ENCODE measurements at places on chromosomes 2 and 18.

DNA sequence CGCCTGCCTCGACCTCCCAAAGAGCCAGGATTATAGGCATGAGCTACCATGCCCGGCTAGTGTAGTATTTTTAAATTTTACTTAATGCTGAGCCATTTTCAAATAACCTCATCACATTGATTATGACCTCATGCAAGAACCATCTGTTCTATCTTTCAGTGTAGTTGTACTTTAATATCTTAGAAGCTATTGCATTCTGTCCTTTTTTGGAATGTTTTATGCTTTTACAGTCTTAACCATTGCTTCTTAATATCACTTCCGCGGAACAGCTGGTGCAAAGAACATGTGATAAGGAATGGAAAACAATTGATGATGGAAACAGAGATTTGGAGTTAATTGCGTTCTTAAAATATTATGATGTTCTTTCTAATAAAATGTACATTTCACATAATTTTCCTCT is 2.7 kb downstream of the GEN1 start:
- no peak for DNase-seq

DNA sequence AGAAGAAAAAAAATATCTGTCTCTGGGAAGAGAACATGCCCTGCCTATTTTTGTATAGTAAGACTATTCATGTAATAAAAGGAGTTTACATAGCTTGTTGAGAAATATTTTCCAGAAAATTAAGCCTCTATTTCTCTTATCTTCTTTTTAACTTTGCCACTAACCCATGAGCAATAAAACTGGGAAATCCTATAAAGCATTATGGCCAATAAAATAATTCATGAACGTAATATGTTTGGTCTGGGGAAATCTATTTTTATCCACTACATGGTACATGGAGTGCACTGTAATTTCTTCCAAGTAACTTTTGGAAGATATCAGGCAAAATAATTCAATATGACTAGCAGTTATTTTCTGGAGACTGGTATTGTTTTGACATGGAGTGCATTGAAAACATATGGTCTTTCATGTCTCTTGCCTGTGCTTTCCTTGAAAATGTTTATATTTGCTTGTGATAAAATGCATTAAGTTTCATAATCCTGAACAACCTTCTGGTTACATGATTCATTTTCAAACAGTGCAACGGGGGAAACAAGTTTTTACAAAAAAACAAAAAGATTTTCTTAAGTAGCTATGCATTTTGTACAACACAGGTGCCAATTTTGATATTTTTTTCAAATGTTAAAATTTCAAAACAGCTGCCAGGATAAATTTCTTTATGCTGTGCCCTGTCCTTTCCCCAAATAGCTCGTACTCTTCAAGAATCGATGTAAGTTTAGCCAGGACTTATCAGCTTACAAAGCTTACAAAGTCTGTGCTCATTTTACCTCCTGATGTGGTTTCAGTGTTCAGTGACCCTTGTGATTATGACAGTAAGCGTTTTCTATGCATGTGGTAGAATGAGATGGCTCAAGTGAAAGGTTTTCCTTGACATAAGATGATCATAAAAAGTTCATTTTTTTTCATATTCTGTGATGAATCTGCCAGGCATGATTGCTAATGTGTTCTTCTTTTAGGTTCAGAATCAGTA is 194.5 kb downstream of the UBE2E3 start:
- no peak for DNase-seq

GRCh38 chr2:160994141-160995002 is 165.9 kb upstream of the TANK start:
- DNase-seq = peak; percentile 47

DNA sequence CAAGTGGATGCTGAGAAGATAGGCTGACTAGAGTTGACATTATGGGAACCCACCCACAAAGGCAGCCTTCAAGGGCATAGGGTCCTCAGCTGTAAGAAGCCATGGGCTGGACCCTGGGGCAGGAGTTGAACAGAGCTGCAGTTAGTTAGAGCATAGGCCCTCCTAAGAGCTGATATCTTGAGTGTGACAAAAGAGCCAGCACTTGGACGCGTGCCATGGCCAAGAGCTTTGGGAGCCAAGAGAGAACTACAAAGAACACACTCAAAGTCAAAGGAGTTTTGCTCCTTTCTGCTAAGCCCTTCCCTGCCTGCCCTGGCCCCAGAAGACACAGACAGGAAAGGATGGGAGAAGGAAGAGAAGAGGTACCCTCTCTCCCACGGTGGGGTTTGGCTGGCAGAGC is 29.9 kb upstream of the AGAP1 start:
- peak; percentile 79 for DNase-seq

DNA sequence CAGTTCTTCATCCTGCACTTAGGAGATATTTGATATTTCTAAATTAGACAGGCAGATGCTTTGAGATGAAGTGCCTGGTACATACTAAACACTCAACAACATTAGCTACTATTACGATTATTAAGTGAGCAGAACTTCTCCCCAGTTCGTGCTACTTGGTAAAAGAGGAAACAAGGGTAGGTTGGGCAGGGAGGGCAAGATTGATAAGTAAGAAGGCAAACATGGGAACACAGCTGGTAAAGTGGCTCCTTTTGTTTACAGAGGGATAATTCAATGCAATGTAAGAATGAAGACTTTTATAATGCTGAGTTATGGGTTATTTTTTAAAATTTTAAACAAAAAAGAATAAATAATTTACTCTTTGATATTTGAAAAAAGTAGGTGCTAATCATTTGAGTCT is 15.9 kb upstream of the WIPF1 start:
- no peak for DNase-seq

DNA sequence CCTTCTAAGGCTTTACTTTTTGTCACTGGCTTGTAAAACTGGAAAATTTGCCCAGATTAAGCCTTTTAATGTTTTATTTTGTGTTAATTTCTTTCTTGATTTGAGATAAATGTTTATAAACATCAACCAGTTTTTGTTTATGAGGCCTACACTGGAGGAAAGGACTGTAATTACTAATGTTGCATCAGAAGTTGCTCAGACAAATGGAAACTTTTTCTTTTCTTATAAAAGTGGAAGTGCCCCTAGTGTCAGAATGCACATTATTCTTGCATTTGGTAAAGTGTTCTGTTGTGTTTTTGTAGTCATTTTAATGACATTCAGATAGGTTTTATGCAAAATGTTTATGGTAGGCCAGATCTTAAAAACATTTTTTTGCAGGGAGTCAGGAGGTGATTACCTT is 25.3 kb downstream of the LCLAT1 start:
- DNase-seq = no peak

DNA sequence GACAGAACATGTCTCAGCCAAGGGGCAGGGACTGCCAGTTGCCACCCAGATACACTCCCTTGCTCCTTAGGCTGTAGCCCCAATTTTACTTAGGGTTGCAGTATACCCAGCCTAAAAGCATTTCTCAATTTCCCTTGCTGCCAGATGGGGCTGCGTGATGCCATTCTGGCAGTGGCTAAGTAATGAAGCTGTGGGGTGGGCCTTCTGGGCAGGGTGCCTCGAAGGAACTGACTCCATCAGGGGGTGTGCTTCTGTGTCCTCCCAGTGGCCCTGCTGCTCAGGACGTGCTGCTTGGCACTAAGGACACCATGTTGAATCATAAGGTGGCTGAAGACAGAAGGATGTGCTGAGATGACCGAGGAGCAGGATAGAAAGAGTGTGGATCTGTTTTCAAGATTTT is 74.2 kb downstream of the VWA3B start:
- DNase-seq = no peak

GRCh38 chr2:63790906-63791305 is 50.8 kb upstream of the UGP2 start:
- DNase-seq = no peak

GRCh38 chr2:3023531-3023930 is 354.1 kb downstream of the EIPR1 start:
- no peak for DNase-seq

- no peak for DNase-seq
These were observed 6.2 kb upstream of the NEU2 start for GRCh38 chr2:233026198-233026813.

GRCh38 chr18:64981915-64982314 is 768.9 kb upstream of the CDH7 start:
- no peak for DNase-seq

GRCh38 chr18:63145851-63146555 is 173.6 kb downstream of the BCL2 start:
- no peak for DNase-seq

DNA sequence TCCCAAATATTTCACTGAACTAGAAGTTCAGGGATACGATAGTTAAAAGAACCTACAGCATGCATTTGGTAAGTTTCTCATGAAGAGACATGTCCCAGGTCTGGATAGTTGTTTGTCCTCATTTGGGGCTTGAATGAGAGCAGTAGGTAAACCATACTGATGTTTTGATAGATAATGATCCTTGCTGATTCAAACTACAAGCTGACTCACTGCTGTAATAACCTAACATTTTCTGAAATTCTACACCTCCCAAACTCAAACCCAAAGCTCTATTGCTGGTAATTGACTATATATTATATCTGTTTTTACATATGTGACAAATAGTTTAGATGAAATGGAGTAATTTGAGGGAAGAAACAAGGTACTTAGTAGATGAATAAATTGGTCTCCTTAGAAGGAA is 154.1 kb upstream of the BOD1L2 start:
- DNase-seq = no peak

GRCh38 chr2:214103276-214104001 is 307.4 kb upstream of the VWC2L start:
- no peak for DNase-seq

DNA sequence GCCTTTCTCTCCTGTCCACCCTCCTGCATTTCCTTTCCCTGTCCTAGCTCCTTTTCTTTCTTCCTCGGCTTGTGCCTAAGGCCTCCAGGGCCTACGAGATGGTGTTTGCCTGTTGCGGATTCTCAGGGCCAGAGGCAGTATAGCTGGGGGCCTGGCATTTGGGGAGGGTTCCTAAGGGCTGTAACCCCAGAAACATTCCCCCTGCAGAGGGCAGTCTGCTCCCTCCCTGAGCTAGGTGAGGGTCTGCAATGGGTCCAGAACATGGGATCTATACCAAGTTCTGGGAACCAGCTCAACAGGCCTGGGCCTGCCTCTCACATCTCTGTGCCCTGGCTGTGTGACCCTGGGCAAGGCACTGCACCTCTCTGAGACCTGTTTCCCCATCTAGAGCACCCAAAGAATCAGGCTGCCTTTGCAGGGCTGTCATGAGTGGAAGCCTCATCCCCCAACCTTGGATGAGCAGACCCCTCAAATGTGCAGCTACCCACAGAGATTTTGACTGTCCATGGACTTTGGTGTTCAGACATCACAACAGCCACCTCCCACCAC is 97.5 kb downstream of the GLI2 start:
- no peak for DNase-seq

- DNase-seq = no peak
These were observed 106.9 kb downstream of the FARSB start for GRCh38 chr2:222548992-222549391.

- no peak for DNase-seq
These were observed 109.9 kb downstream of the MSTN start for GRCh38 chr2:189952536-189953109.

DNA sequence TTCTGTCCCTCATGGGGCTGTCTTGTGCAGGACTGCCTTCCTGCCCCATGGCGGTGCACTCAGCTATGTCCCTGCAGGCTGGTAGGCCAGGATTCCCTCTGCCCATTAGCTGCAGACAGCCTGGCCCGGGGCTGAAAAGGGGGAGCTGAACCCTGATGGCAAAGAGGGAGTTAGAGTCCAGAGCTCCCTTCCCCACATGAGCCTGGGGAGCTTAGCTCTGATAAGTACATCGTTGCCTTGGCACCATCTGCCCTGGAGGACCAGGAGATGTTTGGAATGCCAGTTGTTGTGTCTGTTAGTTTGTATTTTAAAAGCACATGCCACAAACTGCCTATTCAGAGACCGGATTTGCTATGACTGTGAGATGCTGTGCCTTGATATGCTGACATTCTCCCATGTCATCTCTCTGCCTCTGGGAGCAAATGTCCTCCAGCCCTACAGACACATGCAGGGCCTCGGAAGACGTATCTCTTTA is 65.1 kb upstream of the AFF3 start:
- no peak for DNase-seq

GRCh38 chr2:31896293-31896692 is 114.5 kb downstream of the MEMO1 start:
- no peak for DNase-seq

DNA sequence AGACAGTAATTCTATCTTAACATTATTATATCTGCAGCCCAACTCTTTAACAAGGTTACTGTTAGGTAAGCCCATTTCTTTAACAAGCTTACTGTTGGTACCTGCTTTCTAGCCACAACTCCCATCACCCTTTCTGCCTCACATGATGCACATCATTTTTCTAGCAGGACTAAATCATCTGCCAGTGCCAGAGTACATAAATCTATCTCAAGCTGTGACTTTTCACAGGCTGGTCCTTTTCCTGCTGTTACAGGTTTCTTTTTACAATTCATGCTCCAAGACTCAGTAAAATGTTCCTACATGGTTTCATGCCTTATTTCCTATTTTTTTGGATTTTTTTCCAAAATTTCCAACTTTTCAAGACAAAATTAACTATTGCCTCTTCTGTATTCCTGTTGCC is 30.4 kb upstream of the ZC3H15 start:
- no peak for DNase-seq

GRCh38 chr2:180258579-180258978 is 251.5 kb upstream of the CWC22 start:
- no peak for DNase-seq

DNA sequence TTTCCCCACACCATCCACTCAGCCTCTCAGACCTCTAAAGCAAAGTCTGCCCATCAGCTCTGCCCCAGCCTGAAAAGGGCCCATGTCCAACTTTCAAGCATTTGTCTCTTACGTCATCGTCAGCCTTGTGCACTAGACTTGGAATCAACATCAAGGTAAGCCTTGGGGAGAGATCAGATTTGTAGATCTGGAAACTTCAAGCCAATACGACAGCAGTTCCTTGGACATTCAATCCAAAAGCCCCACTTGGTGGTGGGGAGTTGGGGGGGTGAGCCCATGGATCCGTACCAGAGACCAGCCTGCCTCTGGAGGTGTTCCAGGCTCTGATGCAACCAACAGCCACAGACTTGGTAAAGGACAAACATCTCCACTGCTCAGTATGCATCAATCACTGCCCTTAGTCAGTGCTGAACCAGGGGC is 206.8 kb upstream of the MEIS1 start:
- peak; percentile 55 for DNase-seq

GRCh38 chr2:241764275-241765241 is 12.1 kb upstream of the GAL3ST2 start:
- DNase-seq = no peak

DNA sequence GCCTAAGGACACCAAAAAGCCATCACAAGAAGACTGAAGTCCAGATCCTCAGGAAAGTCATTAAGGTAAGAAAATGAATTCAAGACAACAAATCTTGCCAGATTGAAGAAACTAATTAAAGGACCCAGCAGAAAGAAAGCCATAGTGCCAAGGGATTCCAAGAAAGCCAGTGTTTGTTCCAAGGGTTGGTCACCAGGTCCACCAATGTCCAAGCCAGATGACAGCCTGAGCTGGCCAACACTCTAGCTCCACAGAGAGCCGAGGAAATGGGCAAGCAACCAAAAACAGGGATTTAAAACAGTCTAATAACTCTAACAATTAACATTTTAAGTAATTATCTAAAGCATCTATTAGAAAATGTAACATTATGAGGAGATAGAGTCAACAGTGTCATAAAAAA is 49.2 kb downstream of the DNER start:
- no peak for DNase-seq

- DNase-seq = no peak
These were observed 760 bp upstream of the CNOT11 start for GRCh38 chr2:101251844-101252407.
